ELF-1 (cell line): ENCODE measurements at places on chromosomes 5 and 9.

GRCh38 chr9:98960409-98960808 is 16.7 kb downstream of the COL15A1 start:
- DNase-seq = no peak

GRCh38 chr9:109733690-109734089 is 46.3 kb upstream of the PALM2AKAP2 start:
- no peak for DNase-seq

- DNase-seq = peak; percentile 74
Observed at GRCh38 chr9:110130791-110131416, 77.1 kb downstream of the C9orf152 start.

DNA sequence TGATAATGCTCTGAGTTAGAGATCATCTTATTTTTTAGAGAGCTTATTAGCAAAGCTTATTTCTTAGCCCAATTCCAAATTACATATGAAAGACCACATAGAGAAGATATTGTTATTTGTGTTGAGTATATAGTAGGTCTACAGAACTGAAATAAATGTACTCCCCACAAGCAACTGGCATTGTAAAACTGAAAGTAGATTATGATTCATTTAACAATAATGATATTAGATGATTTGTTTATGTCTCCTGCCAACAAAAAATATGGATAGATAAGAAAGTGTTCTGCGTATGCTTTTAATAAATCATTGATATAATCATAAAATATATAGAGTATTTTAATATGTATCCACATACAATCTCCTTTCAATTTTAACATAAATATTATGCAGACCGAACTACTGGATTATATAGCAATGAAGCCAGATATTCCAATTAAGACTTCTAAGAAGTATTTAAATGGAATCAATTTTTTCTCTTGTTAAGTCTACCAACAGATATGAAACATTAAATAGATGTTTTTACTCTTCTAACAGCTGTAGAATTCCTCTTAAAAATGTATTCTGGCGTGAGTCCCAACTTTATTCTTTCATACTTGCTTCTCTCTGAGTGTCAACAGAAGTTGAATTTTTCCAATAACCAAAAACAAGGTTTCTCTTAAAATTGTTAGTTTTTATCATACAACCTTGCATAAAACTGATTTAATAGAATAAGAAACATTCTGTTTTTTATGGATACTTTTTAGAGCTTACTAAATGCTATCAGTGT is 15.6 kb upstream of the DAB2 start:
- DNase-seq = no peak

GRCh38 chr9:6272229-6272598 is 56.0 kb upstream of the TPD52L3 start:
- DNase-seq = no peak

GRCh38 chr9:82255481-82256176 is 267.1 kb downstream of the SPATA31D1 start:
- DNase-seq = no peak

GRCh38 chr9:92717201-92718085 is 47.2 kb downstream of the BICD2 start:
- no peak for DNase-seq

- no peak for DNase-seq
Observed at GRCh38 chr5:55681301-55681700, 30.8 kb downstream of the SLC38A9 start.

GRCh38 chr5:54848581-54848980 is 136.8 kb downstream of the ESM1 start:
- no peak for DNase-seq

DNA sequence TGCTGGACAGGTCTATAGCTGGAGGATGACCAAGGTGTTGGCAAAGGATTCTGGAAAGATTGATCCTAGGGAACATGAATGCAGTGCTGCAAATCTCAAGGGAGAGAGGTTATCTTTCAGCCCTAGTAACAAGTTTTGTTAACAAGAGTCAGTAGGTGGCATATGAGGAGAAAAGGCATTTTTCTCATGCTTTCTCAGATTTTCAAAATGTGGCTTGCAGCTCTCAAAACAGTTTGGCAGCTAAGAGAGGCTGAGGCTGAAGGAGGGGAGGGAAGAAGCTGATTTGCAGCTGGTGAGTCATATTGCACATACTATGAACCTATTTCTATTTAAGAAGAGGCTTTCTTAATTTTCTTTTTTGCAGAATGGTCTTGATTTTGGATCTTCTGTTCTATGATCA is 64.3 kb upstream of the PCA3 start:
- no peak for DNase-seq

DNA sequence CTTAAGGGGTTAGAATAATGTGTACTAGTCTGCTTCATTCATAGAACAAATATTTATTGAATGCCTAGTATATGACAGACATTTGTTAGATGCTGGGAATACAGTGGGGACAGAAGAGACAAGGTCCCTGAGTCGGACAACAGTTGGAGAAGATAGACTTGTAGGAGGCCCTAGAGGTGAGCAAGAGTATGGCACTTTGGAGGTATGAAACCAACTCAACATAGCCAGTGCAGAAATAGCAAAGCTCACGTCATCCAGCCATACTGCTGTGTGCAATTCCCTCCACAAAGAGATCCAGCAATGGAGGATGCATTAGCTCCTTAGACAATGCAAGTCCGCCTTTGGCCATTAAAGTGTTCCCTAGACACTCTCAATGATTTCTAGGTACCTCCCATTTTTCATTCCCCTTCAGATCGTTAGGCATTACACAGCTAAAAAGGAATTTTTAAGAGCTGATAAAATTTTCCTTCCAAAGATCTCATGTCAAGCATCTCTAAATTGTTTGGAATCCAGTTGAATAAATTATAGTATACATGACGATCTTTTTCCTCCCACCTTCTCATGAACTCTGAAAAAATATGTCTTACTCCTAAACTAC is 1949.6 kb upstream of the WWC1 start:
- DNase-seq = no peak

- DNase-seq = no peak
Observed at GRCh38 chr9:22683700-22684075, 237.1 kb downstream of the DMRTA1 start.

DNA sequence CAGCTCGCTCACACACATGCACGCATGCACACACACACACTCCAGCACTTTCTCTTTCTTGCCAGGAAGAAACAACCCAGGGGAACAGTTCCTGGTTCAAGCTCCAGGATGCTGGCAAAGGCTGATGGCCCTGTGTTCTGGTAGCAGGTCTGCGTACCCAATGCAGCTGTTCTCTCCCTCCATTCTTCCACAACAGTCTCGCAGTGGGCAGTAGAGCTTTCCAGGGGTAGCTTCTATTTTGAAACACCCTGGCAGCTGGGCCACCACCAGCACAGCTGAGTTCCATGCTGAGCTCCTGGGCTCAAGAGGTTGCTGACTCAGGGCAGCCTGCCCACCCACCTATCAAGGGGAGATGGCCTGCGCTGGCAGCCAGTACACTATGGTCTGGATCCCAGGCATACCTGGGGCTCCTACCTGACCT is 4.7 kb downstream of the VDAC1 start:
- no peak for DNase-seq

DNA sequence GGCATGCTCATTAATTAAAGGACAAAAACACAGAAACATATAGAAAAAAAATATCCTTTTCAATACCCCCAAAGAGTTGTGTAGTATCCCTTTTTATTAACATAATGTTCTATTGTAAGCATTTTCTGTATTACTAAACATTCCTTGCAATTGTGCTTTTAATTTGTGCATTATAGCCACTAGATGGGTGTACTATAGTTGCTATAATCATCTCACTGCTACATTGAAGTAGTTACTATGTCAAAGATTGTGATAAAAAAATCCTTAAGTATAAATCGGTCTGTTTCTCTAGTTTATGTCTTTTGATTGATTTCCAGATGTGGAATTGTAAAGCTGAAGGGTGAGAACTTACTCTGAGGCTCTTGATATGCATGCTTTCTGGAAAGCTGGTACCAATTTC is 21.4 kb downstream of the FREM1 start:
- DNase-seq = no peak

- no peak for DNase-seq
Observed at GRCh38 chr9:1440256-1440655, 390.1 kb downstream of the DMRT2 start.

- DNase-seq = no peak
Observed at GRCh38 chr5:149363358-149363757, 5.5 kb downstream of the PCYOX1L start.

DNA sequence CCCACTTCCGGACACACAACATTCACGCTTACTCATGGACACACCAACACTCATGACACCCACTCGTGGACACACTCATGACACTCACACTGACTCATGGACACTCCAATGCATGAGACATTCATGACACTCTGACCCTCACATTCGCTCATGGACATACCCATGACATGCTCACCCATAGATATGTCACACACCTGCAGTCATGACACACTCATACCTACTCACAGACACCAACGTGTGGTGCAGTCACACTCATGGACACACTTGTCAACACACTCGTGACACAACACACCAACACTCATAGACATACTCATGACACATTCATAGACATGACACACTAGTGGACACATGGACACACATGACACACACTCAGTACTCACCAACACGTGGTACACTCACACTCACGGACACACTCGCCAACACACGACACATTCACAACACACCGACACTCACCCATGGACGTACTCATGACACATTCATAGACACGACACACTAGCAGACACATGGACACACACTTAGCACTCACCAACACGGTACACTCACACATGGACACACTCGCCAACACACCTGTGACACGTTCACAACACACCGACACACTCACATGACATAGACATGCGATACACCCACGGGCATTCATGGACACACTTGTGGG is 73.4 kb downstream of the PHF2 start:
- no peak for DNase-seq

- peak; percentile 60 for DNase-seq
Observed at GRCh38 chr9:108444400-108445358, 411.1 kb downstream of the ACTL7B start.

- DNase-seq = no peak
Observed at GRCh38 chr5:136228136-136228757, 35.3 kb upstream of the SMIM32 start.

DNA sequence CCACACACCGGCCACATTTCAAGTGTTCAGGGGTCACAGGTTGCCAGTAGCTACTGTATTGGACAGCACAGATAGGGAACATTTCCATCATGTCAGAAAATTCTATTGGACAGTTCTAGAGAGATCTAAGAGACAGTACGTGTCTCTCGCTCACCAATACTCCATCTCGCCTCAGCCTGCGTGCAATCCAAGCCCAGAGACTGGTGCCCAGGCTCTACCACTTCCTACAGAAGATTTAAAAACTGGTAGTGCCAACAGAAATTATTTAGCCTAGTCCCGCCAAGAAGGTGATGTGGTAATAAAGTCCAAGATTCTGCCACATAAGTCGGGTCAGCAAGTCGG is 390 bp upstream of the SNX2 start:
- DNase-seq = no peak

DNA sequence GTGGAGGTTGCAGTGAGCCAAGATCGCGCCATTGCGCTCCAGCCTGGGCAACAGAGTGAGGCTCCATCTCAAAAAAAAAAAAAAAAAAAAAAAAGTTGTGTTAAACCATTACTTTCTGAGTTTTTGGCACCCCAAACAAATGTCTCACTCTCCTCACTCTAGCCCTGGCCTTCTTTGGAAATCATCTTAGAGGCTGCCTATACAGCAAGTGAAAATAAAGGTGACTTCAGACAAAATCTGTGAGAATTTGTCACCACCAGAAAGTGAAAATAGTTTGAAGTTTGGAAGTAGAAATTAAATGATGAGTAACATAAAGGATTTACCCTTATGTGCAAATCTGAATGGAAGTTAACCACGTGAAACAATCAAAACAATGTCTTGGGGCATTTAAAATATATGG is 7.2 kb upstream of the ZNF131 start:
- DNase-seq = no peak

- DNase-seq = no peak
Observed at GRCh38 chr9:135705376-135705775, 3.4 kb downstream of the KCNT1 start.

GRCh38 chr9:137412431-137412830 is 10.5 kb downstream of the EXD3 start:
- DNase-seq = no peak

- no peak for DNase-seq
Observed at GRCh38 chr9:25048098-25048724, 502.5 kb upstream of the IZUMO3 start.

DNA sequence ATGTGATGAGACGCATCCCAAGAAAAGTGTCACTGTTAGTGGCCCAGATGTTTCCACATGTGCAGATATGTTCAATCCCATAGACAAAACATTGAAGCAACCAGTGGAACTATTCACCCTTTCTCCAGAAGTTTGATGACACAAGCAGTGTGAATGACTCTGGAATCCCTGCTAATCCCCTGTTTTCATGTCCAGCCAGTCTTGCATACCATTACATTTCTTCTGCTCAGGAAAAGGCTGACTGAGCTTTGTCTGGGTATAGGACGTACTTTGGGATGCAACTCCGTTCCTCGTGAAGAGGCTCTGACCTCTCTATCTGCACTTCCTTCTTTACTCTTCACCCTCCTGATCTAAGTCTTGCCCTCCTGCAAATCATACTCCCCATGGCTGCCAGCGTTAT is 172.4 kb downstream of the NTRK2 start:
- DNase-seq = no peak

DNA sequence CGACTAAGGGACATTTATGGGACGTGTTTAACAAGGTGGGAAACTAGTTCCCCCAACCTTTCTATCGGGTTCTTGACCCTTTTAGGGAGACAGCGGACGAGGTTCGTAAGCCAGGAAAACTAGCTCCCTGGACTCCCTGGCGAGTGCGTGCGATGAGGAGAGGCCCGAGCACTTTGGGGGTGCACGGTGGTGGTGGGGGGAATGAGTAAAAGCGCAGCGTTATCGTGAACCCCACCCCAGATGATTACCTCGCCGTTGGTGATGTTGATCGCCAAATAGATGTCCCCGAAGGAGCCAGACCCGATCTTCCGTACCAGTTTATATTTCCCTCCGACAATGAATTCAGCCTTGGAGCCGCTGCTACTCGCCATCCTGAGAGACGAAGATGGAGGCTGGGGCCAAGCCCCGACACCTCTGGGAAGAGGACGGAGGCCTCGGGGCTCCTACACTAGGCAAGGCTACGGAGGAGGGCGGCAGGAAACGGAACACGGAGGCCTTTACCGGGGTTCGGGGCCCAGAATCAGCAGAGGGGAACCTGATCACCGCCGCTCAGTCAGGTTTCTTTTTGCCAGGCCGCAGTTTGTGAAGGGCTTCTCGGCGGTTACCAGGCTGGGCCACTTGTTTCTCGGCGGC is 529 bp downstream of the CSNK1A1 start:
- DNase-seq = peak; percentile 17

- DNase-seq = peak; percentile 28
Observed at GRCh38 chr9:126374366-126374781, 47.7 kb downstream of the MVB12B start.

DNA sequence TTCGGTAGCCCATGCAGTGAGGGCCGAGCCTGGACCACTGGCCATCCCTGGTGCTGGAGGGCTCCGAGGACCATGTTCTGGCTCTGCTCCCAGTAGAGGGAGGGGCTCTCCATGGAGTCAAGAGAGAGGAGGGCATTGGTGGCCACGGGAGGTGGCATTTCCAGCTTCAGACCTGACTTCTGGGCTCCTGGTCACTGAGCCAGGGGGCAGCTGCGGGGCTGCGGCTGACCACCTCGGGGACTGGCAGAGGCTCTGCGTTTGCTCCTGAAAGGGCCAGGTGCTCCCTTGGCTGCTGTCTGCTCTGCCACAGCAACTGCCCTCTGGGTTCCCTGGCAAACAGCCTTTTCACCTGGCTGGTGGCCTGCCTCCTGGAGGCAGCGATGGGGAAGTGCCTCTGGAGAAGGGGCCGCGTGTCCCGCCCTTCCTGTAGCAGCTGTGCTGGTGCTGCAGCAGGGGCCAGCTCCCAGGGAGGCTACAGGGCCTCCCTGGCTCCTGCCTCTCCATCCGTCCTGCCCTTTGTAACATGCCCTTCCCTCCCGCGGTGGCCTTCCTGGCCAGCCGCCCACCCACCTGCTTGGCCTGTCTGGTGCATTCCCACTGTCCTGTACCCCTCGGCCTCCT is 144.6 kb downstream of the CACNA1B start:
- DNase-seq = peak; percentile 83
